Epithelial cell of prostate (primary cell): ENCODE measurements at places on chromosomes 1 and 21.

DNA sequence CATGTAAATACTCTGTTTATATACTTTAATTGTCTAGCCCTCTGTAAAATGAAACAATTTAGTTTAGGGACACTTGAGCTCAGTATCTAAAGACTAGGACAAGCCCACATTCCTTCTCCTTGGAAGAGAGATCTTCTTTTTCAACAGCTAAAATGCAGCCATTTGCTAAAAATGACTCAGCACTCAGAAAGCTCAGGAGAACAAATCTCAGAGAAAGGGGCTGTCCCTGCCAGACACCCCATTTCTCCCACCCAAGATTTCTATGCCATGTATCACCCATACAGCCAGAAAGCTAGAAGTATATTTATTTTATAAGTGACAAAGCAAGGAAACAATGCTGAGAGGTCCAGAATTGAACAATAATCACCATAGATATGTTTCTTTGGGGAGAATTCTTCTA lies 23.2 kb upstream of the PRDX6 start:
- no peak for DNase-seq

DNA sequence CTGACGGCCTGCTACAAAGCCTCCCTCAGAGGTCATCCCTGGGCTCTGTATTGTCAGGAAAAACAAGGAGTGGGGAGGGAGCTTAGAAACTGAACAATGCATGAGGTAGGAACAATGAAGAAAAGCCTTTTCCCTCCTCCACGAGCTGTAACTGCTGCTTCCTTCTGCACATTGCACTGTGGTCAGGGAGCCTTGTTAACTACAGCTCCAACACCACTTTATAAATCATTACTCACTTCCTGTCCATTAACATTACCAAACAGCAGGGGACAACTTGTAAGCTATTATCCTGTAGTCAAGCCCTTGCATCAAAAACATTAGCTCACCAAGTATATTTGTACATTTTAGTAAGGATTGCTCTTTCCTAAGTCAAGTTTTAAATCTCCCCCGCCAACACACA lies 336.0 kb upstream of the NR5A2 start:
- DNase-seq: no peak

GRCh38 chr1:91402023-91402422 lies 2.6 kb downstream of the HFM1 start:
- no peak for DNase-seq

DNA sequence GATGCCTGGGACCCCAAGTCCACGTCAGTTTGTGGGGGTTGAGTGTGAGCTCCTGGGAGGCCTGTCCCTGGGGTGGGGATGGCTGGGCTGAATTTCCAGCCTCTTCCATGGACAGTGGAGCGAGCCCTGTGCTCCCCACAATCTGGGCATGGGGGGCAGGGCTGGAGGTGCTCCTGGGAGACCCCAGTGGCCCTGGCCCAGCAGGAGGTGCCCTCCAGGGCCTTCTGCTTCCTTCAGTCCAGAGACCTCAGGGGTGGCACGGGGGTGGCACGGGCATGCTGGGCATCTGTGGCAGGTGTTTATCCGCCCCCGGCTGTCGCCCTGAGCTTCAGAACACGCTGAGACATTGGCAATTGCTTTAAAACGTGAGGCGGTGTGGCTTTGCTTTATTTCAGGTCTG lies 40.9 kb downstream of the MORN1 start:
- DNase-seq: no peak

DNA sequence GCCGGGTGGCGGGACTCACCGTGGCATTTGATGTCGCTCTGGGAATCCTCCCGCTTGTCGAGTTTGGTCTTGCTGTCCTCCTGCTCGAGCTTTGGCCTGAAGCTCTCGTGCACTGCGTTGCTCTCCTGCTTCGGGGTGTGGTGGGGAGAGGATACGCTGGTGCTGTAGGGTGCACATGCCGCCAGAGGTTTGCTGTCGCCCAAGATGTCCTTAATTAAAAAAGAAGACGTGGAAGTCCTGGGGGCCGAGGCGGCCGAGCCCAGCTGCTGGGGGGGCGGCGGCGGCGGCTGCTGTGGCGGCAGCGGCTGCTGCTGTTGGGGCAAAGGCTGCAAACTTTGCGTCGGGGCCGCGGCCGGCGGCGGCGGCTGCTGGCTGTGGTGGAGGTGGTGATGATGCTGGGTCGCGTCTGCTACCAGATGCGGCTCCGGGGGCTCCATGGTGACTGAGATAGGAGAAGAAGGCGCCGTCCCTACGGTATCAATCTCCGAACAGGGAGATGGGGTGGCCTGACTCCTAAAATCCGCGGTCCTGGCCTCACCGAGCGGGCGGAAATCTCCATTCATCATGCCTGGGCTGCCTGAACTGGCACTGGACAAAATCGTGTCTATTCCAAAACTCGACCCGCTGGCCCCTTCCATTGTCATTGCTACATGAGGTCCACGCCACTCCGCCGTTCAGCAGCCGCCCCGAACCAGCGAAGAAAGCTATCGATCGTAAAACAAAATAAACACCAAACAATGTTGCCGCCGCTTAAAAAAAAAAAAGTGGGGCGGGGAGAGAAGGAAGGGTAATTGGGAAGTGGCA lies at the start of gene BARHL2:
BARHL2 (minus strand) TSS at position 751 of the 804 bp plus-strand sequence; CDS start at position 644, 107 bp downstream.
- no peak for DNase-seq
